CD14-positive monocyte (primary cell): ENCODE measurements at places on chromosomes 7 and 10. TPM values are rescaled to one million over a fixed set of nuclear protein-coding genes. Genes with fewer than 3 reads are reported as not detected.
A peak's percentile ranks its signal among the peaks of the same experiment; 100 is the strongest.

DNA sequence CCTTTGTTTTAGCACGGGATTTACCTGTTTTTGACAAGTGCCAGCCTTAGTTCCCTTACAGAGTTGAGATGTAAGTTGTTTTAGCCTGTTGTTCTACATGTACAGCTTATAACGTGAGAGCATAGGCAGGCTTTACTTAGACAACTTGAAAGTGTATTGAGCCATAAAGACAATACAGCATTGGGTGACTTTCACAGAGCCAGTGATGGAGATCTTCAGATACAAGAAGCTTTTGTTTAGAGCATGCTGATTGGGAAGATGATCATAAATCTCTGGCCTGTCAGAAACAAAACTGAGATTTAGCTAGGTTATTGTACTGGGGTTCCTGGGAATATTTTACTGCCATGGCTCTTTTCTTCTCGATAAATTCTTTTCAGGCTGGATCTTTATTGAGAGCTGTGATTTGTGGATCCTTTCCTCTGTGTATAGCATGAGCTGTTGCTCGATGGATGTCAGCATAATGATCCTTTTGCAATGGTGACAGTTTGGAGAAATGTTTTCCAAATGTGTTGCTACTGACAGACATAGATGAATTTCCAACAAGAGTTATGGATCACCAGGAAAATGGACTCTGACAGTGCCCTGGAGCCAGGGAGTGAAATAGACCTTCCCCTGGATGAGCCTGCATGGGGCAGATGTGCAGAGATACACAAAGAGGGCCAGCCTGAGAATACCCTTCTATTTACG lies 30.2 kb downstream of the LHFPL3 start:
- no peak for DNase-seq

- DNase-seq: no peak
Measured at GRCh38 chr10:115665549-115665948, 572.4 kb downstream of the ATRNL1 start.

GRCh38 chr7:114821030-114821900 lies 100.6 kb upstream of the MDFIC start:
- no peak for DNase-seq

DNA sequence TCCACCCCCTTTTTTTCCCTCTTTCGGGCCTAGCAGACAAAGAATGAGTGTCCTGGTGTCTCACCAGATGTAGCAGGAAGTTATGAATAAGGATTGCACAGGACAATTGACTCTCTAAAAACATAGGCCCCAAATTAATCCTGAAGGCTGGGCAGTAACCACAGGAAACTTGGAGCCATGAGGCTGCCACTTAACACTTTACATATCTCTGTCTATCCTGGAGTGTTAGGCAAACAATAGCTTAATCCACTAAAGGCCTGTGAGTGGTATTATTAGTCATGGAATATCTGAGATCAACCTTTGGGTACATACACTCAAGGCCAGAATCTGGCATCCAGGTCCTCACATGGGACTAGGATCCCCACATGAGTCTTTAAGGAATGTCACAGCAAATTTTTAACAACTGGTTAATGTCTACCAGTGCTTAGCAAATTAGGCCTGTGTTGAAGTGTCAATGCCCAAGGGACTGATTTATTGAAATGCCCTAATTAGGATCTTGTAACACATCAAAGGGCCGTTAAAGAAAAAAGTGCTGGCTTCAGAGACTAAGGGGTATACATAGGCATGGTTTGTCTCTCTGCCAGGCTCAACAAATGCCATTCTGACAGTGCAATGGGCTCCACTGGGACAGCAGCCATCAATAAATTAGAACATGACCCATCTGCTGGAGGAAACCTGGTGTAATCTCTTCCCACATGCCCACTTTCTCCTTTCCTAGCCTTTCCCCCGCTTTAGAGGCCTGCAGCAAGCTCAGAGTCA lies 196.7 kb upstream of the TBX20 start:
- no peak for DNase-seq

- DNase-seq: no peak
Measured at GRCh38 chr10:69646185-69647060, 16.4 kb downstream of the FAM241B start.

DNA sequence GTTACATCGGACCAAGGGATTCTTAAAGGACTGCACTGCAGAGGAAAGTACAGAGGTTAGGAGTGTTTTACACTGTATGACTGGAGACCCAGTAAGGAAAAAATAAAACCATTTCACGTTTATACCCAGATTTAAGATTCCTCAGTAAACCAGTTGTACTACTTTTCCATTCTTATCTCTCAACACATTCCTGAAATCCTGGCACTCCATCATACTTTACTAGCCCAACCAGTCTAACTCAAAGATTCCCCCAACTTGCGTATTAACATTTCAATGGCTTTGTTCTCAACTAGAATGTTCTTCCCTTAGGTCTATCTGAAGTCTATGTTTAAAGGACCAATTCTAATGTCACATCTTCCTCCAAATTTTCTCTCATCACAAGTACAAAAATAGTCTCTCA lies 8.0 kb downstream of the CCDC186 start:
- DNase-seq: no peak

DNA sequence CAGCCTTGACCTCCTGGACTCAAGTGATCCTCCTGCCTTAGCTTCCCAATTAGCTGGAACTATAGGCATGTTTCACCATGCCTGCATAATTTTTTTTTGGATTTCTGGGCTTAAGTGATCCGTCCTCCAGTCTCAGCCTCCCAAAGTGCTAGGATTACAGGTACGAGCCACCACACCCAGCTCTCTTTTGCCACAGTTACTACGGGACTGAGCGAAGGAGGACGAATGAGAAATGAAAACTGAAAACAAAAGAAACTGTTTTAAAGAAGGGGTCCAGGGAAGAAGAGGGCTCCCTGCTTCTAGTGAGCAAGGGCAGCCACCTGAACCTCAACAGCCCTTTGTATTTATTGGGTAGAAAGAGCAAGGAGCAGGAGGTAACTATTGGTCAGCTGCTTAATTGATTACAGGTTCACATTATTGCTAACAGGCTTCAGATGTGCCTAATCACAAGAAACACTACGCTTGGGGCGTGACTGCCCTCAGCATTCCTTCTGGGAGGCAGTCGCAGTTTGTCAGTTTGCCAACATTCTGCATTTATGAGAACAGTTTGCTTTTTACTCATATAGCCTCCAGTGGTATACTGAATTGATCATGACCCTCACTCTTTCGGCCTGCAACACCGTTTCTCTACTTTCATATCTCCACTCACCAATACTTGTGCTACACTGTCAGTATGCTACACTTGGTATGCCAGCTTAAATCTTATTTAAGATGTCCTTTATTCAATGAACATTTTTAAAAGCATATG lies 676.8 kb downstream of the DNAJB9 start:
- DNase-seq: no peak

GRCh38 chr7:45643630-45644029 lies 69.5 kb downstream of the ADCY1 start:
- peak; percentile 0 for DNase-seq

GRCh38 chr7:148537435-148537834 lies 53.1 kb upstream of the C7orf33 start:
- DNase-seq: no peak

DNA sequence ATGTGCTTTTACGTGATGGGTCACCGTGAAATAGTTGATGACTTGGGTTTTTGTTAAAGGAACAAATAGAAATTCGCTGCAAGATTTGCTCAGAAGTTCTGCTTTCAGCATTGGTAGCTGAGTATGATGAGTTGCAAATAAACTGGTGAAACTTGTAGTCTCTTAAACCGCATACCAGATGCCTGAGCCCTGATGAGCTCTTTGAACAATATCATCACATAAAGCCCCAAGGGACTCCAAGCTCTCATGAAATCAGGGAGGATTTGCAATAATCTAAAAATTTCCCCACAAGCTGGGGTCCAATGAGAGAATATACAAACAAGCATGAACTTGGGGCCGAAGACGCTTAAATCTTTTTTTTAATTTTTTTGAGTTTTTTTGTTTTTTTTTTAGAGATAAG lies 312.4 kb downstream of the CALN1 start:
- no peak for DNase-seq

DNA sequence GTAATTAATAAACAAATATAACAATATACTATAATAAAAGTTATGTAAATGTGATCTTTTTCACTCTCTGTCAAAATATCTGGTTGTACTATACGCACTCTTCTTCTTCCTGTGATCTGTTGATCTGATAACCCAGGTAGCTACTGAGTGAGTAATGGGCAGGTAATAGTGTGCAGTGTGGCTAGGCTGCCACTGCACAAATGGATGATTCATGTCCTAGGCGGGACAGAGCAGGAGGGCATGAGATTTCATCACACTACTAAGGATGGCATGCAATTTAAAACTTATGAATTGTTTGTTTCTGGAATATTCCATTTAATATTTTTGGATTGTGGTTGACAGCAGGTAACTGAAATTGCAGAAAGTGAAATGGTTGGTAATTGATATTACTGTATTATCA lies 44.5 kb downstream of the TAS2R16 start:
- no peak for DNase-seq

DNA sequence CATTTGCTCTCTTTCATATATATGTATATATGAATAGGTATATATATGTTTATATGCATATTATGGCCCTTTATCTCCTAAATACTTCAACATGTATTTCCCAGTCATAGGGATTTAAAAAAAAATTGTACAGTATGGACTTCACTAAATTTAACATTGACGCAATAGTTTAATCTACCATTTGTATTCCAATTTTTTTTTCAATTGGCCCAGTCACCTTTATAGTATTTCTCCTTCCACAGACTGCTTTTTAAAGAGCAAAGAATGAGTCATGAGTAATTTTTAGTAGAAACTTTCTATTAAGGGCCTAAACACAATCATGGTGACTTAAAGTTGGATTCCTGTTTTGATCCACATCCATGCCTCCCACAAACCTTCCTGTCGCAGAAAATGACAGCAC lies 20.5 kb downstream of the CCSER2 start:
- no peak for DNase-seq

DNA sequence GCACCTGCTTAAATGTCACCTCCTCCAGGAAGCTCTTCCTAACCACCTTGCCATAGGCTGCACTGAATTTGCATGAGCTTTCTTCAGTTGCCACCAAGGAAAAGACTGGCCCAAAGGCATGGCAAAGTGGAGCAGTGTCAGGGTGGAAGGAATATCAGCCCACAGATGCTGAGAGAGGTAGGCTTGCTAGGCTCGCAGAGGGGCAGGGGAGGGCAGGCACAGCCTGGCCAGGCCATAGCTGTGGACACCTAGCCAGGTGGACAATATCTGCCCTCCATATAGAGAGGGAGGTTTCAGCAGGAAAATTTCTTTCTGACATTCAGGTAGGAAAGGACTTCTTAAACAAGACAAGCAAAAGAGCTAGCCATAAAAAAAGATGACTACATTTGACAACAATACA lies 166.3 kb downstream of the GRID1 start:
- no peak for DNase-seq

DNA sequence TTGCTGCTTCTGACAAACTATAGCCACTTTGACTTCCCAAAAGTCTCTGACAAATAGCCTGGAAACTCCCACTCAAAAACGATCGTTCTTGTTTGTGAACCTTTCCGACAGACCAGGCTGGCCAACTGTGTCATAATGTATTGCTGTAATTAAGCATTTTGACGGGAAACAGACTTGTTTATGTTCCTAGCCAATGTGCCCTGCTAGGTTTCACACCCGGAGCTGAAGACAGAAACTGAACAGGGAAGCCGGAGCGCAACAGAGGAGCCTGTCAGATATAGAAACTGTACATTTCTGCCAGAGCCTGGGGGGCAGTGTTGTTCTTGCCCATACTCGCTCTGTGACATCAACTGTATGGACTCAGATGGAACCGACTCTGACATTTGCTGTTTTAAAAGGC lies 55.3 kb upstream of the C7orf33 start:
- peak; percentile 30 for DNase-seq

GRCh38 chr10:89118091-89118490 lies 89.0 kb downstream of the CH25H start:
- DNase-seq: no peak

GRCh38 chr7:55576753-55577152 lies 4.5 kb upstream of the VOPP1 start:
- DNase-seq: no peak

DNA sequence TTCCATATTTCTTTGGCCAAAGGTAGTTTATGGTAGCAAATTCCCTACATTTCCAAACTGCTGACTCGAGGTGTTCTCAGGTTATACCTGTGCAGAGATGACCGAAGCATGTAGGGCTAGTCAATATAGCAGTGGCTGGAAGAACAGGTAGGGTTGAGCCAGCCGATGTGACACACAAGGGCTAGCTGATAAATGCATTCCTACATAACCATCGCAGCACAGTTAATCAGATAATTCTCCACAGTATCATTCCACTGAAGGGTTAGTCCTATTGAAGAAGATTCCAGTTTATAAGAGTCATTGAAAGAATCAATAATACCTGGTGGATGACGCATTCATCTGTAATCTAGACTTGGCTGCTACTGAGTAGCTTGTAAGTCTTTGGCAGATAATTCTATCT lies 220.0 kb downstream of the KIF20B start:
- DNase-seq: no peak

DNA sequence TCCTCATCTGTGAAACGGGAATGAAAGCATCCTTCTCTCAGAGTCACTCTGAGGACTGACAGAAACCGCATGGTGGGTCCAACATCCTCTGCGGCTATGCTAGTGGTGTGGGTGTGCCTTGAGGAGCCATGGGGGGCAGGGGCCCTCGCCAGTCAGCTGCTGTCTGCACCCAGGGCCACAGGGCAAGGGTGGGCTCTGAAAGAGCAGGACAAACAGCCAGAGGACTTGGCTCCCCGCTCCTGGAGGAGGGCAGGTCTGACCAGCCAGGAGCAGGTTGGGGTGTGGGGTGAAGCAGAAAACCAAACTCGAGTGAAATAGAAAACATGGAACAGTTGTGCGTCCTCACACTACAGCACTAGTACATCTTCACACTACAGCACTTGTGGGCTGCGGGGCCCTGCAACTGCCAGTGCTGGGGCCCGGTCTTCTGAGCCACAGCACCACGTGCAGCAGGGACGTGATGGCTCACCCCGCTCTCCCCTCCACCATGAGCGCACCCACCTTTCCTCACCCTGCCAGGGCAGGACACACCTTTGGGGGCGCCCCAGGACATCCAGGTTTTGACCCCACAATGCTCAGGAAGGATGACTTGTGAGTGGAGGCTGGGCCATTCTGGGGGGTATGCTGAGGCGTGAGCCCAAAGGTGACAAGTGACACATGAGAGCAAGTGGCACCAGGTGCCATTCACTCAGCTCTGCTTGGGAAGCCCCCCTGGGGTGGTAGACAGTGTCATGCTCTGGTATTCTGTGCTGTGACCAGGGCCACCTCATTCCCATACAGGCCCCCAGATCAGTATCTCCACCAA lies 96.1 kb upstream of the RET start:
- no peak for DNase-seq

- no peak for DNase-seq
Measured at GRCh38 chr7:16698200-16698905, 52.4 kb downstream of the BZW2 start.

PNLIPRP1 gene
- polyA plus RNA-seq: not detected

FLNC gene
- not detected for polyA plus RNA-seq

HABP2 gene
- not detected for polyA plus RNA-seq

CC2D2B gene
- not detected for polyA plus RNA-seq

NPC1L1 gene
- not detected for polyA plus RNA-seq

EPHA1 gene
- 0.47 and 0.95 TPM in 2 replicates for polyA plus RNA-seq

KLF14 gene
- not detected for polyA plus RNA-seq

ZPBP gene
- polyA plus RNA-seq: not detected

SLC26A4 gene
- 0.03 TPM in 1 of 2 replicates, not detected in the other for polyA plus RNA-seq

GNAT3 gene
- not detected in 2 replicates for polyA plus RNA-seq

TMEM130 gene
- polyA plus RNA-seq: 0.05 and 0.41 TPM in 2 replicates

CARD11 gene
- 0.17 and 0.31 TPM in 2 replicates for polyA plus RNA-seq

CCL24 gene
- polyA plus RNA-seq: 1.2 and 2.9 TPM in 2 replicates

KIAA1549 gene
- 0.03 TPM in 1 of 2 replicates, not detected in the other for polyA plus RNA-seq

SPDYE6 gene
- polyA plus RNA-seq: 0.29 TPM
